A172 (cell line): ENCODE measurements at places on chromosomes 3 and 15.
A peak's percentile ranks its signal among the peaks of the same experiment; 100 is the strongest.

DNA sequence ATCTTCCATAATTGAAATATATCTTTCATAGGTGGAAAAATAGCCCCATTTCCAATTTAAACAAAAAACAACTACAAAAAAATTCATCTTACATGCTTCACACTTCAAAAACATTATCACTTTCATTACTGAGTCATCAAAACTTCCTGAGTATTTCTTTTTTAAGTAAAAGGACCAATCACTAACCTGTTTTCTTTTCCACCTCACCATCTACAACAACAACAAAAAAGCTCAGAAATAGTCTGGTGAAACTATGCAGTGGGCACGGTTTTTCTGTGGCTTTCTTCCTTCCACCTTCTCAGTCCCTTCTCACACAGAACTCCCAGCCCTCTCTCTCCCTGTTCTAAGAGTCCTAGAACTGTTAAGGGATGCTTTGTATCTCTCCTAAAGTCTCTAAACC, 20.3 kb upstream of the TNIK start:
- peak; percentile 18 for DNase-seq

GRCh38 chr3:124999317-124999716, 56.5 kb downstream of the HEG1 start:
- no peak for DNase-seq

DNA sequence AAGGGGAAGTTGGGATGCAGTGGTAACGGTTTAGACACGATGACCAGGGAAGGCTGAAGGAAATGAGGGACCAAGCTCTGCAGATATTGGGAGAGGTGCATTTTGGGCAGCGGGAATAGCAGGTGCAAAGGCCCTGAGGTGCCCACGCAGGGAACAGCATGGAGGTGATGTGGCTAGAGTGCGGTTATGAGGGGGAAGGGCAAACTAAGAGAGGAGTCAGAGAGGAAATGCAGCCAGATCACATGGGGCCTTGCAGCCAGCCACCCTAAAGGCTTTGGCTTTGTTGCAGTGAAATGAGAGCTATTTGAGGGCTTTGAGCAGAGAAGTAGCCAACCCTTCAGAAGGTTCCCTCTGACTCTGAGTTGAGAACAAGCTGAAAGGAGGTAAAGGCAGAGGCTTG, 2.6 kb downstream of the SPATA12 start:
- DNase-seq = no peak

DNA sequence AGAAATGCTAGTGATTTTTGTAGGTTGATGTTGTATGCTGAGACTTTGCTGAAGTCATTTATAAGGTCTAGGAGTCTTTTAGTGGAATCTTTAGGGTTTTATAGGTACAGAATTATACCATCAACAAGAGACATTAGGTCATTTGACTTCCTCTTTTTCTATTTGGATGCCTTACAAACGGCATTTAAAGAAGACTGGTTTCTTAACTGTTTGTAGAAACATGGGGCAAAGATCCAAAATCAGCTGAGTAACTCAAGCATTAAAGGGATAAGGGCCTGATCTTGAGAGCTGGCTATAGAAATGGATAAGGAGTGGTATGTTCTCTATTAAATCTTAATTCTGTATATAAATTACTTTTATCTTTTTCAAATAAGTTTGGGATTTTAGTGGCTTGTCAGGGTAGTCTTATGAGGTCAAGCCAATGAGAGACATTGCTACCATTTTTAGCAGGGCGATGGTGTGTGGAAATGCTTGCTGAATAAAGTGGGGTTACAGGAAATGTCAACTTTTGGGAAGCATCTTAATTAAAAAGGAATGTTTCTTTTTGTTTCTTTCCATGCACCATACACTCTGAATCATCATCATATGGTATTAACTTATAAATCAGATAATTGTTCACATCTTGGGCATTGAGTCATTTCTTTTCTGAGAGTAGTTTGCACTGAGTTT, 197.7 kb upstream of the GBE1 start:
- DNase-seq = no peak

GRCh38 chr15:66387163-66388042, 691 bp downstream of the MAP2K1 start:
- DNase-seq = peak; percentile 53

DNA sequence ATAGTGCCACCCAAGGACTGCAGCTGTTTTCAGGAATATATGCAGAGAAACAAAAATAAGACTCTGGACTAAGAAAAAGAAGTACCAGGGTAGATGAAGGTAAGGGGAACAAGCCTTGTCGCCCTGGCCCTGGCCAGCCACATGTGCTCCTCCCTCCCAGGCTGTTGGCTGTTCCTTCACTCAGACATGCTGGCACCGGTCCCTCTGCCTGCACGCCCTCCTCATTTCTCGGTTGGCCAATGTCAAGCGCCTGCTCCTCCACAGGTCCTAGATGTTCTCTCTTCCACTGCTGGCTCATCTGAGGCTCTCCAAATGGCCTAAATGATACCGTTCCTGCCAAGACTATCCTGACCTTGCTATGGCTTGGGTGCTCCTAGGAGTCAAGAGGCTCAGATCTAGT, 288.4 kb upstream of the LYSMD4 start:
- no peak for DNase-seq

- DNase-seq = no peak
These were observed 7.2 kb upstream of the IVD start for GRCh38 chr15:40398413-40398873.

DNA sequence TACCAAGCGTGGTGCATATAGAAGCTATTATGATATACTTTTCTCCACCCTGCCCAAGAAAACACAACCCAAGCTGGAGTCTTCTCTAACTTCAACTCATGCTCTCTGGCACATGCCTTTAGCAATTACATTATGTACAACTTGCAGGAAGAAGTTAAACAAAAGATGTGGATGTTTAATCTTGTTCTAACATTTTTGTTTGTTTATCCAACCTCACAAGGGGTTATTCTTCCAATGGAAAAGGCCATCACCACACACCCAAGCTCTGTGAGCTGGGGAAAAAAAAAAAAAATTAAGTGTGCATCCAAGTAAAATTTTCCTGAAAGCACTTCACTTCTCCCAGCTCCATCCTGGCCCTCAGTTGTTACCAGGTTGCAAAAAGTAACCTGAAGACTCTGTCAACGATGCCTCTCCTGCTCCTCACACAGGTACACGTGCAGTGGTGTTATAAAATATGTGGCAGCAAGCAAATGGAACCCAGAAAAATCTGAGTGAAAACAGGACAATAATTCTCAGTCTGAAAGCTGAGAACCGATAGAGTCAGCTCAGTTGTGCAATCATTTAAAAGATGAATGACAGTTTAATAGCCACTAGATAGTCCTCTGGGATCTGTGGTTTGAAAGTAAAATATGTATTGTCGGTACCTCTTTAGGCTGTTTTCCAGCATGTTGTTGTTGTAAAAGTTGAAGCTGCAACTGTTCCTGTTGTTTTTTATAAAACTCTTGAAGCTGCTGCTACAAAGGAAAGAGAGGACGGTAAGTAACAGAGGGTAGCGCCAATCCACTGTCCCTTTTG, 531.4 kb downstream of the FOXP1 start:
- DNase-seq = no peak

DNA sequence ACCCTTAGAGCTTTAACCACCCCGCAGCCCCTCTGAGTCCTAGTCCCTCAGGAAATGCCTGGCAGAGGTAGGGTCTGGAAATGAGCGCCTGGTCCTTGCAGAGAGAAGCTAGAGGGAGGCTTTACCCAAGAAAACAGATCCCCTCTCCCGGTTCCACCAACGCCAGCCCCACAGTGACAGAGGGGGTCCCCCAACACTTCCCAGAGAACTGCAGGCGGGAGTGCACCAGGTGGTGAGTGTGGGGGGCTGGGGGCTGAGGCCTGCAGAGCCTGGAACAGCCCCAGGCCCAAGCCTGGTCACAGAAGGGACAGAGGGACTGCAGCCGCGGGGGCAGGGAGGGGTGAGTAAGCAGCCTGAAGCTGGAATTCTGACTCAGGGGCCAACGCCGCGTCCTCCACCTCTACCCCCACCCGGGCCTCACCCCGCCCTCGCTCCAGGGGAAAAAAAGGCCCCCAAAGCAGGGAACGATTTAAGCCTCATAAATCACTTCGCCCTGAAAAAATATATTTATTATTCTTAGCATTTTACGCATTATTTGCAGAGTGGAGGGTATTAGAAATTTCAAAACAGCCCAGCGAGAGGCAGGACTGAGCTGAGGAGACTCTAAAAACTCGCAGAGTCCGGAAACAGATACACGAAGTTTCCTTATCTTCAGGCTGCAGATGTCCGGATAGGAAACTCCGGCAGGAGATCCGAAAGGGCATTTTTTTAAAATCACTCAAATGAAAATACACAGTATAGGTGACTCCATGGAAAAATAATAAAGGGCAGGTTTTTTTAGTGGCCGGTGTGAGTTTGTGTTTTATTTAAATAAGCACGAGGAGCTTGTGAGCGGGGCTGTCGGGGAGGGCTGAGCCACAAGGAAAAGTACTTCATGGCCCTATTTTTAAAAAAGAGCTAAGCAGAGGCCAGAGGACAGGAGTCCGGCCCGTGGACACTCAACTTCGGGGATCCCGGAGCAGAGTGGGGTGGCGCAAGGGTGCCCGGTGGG, 10.0 kb downstream of the GATA2 start:
- peak; percentile 73 for DNase-seq

GRCh38 chr3:85881833-85882393, 923.1 kb downstream of the CADM2 start:
- no peak for DNase-seq

DNA sequence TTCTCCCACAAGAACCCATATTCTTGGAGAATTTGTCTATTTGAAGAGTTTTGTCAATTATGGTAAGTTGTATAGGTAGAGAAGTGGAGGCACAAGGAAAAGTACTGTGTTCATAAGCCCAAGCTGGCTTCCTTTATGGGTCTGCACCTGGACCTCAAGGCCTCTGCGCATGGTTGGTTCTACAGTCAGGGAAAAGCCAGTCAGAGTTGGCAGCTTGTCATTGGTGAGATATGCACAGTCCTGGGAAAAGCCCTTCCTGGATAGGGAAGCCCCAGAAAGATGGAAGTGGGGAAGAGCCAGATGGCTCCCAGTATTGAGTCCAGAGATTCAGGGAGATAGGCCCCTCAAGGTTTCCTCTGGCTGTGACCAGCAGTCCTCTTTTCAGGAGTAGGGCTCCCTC, 15.8 kb downstream of the BOC start:
- no peak for DNase-seq

DNA sequence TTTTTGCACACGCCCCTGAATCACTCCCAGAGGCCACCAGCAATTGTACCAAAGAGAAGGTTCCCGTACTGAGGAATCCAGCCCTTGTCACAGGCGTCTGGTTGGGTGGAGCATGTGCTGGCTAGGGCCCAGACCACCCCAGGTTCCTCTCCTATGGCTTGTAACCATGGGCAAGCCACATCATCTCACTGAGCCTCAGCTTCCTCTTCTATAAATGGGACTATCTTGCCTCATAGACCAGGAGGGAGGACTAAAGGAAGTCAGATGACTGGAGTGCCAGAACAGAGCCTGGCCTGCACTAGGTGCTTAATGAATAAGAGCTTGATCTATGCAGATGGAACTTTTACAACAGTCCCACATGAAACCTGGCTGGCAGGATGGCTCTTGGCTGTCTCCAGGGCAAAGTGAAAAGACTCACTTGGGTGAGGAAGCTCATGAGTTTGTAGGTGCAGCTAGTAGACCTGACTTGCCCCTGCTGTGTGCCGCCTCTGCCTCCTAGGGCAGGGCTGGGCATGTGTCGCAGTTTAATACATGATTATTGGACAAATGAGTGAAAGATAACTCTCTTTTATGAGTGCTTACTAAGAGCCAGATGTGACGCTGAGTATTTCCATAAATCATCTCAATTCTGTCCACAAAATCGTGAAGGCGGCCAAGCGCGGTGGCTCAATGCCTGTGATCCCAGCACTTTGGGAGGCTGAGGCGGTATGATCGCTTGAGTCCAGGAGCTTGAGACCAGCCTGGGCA, 29.3 kb downstream of the CTSH start:
- peak; percentile 28 for DNase-seq

GRCh38 chr3:170903123-170903522, 5.3 kb downstream of the EIF5A2 start:
- DNase-seq = no peak

DNA sequence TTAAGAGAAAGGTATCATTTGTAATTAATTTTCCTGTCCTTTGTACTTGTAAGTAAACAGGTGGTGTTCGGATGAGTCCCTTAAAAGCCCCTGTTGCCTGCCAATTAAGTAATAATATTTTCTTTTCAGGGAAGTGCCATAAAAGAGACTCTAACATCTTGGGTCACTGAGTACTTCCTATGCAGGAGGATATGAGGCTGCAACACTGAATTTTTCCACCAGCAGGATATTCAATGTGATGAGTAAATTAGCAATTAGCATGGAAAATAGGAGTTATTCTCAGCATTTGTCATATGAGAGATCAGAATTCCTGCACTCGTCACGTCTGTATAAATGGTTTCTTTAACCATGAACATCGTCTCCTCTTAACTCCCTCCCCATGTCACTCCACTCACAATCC, 45.4 kb downstream of the WWTR1 start:
- DNase-seq = no peak

DNA sequence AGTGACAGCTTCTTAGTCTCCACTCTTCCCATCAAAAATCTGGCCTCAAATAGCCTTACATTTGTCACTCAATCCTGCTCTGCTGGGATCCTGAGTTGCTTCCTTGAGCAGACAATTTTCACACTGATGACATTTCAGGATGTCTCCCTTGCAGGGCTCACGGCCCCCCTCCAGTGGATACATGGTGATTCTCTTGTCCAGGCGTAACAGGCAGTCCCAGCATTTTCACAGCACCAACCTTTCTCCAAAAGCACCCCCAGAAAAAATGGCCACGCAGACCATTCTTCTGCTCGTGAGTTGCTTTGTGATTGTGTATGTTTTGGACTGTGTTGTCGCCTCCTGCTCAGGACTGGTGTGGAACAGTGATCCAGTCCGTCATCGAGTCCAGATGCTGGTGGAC, 47.4 kb upstream of the WNT7A start:
- peak; percentile 11 for DNase-seq

DNA sequence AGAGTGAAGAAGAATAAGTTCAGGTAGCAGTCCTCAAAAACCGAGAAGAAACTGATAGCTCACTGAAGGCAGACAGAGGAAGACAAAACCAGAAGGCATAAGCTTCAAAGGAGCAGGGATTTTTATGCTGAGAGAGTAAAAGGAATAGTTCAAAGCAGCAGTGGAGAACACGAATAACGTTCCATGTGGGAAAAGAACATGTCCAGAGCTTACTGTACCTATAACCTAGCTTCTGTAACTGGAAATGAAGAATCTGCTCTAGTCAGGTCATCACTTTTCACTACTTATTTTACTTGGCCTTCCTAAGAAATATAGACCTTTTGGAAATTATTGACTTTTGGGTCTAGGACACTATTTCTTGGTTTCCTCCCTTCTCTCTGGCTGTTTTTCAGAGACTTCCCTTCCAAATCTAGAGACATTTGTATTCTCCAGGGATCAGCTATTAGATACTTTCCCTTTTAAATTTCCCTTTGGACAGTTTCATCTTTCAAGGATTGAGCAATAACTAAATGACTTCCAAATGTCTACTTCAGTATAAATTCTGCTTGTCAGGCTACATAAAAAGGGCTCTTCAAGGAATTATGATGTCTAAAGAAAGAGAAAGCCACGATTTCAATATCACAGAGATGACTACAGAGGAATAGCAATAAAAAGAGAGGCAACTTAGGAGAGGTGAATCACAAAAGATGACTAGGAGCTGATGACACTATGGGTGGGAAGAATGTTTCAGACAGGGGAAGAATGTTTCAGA, 46.7 kb downstream of the UBE3A start:
- DNase-seq = peak; percentile 20

- no peak for DNase-seq
These were observed 17.1 kb downstream of the TMEM108 start for GRCh38 chr3:133055339-133055738.
